ENCODE measurements at places on chromosomes 3 and 15.

GRCh38 chr3:41002104-41002503, 197.2 kb upstream of the CTNNB1 start:
- DNase-seq, result no peak

- DNase-seq, result no peak
Measured at GRCh38 chr15:60994963-60995475, 234.1 kb downstream of the RORA start.

DNA sequence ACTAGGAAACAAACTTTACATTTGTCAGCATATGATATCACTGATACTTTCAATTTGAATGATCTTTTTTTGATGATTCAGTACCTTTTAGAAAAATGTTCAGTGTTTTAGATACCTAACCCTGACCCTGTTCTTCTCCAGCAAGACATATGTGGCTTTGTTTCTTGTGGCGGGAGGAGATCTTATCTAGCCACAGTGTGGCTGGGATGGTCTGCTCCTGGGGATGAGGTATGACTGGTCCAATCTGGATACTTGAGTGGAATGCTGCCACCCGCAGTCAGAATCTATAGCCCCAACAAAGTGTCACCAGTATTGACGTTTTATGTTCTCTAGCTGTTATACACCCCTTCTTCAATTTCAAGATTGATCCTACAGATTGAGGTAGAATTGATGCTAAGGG, 439.0 kb upstream of the GOLIM4 start:
- DNase-seq, result no peak

DNA sequence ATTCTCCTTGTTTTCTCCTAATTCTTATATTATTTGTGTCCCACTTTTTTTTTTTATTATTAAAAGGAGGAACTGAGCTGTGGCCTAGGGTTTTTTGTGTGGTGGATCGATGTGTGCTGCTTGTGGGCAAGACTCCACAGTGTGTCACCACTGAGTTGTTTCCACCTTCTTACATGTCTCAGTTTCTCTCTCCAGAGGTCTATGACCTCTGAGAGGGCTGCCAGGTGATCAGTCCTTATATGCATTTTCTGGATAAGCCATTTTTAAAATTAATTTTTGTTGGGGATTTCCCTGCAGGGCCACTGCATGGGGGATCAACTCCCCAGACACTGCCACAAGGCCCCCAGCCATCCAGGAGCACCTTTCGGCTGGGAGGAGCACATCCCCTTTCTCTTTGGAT, 27.8 kb downstream of the IQCF6 start:
- no peak for DNase-seq

- no peak for DNase-seq
Measured at GRCh38 chr3:1515882-1516281, 423.1 kb downstream of the CNTN6 start.

GRCh38 chr15:29342201-29342600, 72.6 kb upstream of the NSMCE3 start:
- DNase-seq, result no peak

- no peak for DNase-seq
Measured at GRCh38 chr3:134029734-134030378, at the start of gene SLCO2A1. TSS of gene SLCO2A1 (minus strand) at chr3:134029925. CDS start at chr3:134029802, 123 bp downstream.

DNA sequence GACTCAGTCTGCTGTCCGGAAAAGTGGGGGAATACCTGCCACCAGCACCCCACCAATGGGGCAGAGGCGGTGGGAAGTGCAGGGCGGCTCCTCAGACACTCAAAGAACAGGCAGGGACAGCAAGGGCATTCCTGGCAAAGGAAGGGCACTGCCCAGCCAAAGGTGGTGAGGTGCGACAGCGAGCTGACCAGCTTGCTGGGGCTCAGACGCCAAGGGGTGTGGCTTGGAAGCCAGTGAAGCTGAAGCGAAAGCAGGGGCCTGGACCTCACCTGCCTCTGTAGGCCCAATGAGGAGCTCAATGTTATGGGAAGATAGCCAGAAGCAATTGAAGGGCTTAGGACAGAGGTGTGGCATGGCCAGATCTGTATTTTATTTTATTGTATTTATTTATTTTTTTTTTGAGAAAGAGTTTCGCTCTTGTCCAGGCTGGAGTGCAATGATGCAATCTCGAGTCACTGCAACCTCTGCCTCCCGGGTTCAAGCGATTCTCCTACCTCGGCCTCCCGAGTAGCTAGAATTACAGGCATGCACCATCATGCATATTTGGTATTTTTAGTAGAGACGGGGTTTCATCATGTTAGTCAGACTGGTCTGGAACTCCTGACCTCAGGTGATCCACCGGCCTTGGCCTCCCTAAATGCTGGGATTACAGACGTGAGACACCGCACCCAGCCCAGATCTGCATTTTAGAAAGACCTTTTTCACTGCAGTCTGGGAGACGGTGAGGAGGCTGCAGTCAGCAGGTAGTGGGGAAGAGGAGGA, 4.4 kb upstream of the LMAN1L start:
- DNase-seq, result no peak

All from fibroblast of gingiva (primary cell).